ENCODE measurements at places on chromosomes 5 and 9.

DNA sequence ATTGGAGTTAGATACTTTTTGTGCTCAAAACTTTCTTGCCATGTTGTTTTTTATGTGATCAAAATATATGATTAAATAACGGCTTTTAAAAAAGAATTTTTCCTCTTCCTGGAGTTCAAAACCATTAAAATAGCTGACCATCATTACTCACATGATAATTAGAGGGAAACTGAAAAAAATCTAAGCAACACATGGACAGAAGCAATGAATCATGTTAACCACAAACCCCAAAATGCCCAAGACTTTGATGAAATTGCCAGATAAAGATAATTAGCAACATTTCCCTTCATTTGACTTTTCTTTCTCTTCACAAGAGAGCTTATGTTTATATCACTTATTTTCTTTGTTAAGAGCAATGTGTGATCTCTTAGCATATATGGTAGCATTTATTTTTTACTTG, 1294.2 kb downstream of the EFNA5 start:
- no peak for DNase-seq

- DNase-seq, result no peak
Measured at GRCh38 chr9:130933114-130934046, 5.7 kb downstream of the FIBCD1 start.

DNA sequence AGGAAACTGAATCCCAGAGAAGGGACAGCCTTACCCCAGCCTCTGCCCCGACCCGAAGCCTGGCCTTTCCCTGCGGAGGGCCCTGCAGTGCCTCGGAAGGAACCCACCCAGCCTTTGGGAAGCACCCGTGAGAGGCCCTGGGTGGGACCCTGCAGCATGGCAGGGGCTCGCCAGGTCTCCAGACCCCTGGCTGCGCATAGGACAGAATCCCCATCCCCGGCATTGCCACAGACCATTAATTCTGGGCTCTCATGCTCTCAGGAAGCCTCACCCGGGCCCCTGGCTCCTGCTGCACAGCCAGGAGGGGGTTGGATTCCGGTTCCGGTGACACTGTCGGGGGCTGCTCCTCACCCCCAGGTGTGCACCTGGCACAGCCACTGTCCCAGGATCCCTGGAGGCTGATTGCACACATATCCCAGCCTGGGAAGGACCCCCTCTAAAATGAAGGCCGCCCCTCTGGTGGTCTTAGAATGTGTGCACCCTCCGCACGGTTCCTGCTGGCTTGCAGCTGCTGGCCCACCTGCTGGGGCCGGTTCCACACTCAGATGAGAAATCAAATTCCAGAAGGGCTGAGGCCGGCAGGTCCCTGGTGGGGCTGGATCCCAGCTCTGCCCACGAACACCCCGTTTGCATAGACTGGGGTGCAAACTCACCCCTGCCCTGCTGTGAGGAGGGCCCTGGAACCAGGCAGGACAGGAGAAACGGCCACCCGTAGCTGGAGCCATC, 4.7 kb downstream of the EGFL7 start:
- no peak for DNase-seq

- DNase-seq, result no peak
Measured at GRCh38 chr5:134509308-134510040, 16.0 kb upstream of the JADE2 start.

GRCh38 chr5:57724836-57725235, 242.2 kb upstream of the ACTBL2 start:
- DNase-seq, result no peak

GRCh38 chr9:94056442-94056974, 27.8 kb upstream of the PTPDC1 start:
- DNase-seq, result no peak

- DNase-seq, result no peak
Measured at GRCh38 chr5:158814521-158814920, 285.2 kb downstream of the EBF1 start.

- DNase-seq, result no peak
Measured at GRCh38 chr5:133487093-133487492, 125.2 kb downstream of the FSTL4 start.

GRCh38 chr5:14729448-14730385, 65.2 kb downstream of the OTULIN start:
- no peak for DNase-seq

GRCh38 chr5:74017112-74017511, 391.1 kb downstream of the ARHGEF28 start:
- DNase-seq, result no peak

- no peak for DNase-seq
Measured at GRCh38 chr9:114287763-114288192, 35.1 kb upstream of the ORM1 start.

- DNase-seq, result no peak
Measured at GRCh38 chr5:54616518-54617220, 99.1 kb downstream of the SNX18 start.

GRCh38 chr5:118371973-118372831, 616.1 kb downstream of the DTWD2 start:
- no peak for DNase-seq

DNA sequence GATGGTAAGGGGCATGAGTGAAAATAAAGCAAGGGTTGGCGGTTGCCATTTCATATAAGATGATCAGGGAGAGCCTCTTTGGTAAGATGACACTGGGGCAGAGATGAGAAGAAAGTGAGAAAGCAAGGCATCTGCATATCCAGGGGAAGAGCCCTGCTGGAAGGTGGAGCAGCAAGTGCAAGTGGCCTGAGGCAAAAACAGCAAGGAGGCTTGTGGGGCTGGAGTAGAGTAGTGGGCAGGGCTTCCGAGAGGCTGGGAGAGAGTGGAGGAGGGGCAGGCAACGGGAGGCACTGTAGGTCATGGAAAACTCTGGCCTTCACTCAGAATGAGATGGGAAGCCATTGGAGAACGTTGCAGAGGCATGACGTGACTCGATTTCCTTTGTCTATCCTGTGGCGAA, 199.2 kb downstream of the ARHGEF28 start:
- DNase-seq, result no peak

- no peak for DNase-seq
Measured at GRCh38 chr5:144195448-144195847, 24.8 kb downstream of the KCTD16 start.

- no peak for DNase-seq
Measured at GRCh38 chr5:111201705-111202104, 22.5 kb upstream of the CAMK4 start.

DNA sequence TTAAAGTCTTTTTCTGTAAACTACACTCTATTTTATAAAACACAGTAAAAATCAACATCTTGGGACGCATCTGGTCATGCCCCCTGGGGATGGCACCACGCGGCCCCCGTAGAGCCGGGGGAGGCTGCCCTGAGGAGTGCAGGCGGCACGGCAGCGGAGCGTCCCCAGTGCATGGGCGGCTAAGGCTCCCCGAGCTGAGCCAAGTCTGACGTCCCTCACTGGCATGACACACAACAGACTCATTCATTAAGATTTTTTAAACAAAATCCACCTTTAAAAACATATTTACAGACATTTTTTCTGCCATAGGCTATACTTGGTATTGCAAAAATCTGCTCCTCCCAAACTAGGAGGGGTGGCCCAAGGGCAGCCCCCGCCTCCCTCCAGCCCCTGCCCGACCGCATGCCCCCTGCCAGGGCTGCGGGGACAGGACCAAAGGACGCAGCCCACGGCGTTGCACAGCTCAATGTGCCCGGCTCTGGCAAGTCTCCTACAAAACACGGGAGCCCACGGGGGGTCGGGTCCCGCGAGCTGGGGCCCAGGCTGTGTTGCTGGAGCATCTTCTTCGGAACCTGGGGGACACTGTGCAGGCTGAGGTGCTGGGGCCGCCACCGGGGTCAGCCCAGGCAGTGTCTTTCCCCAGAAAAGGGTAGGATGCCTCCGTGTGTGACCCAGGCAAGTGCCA, 11.8 kb upstream of the SEC16A start:
- DNase-seq, result no peak

All from T-helper 22 cell (primary cell).